Cardiac septum (tissue), 1 donor: ENCODE measurements at places on chromosomes 12 and 14. TPM values are rescaled to one million over a fixed set of nuclear protein-coding genes. Genes with fewer than 3 reads are reported as not detected.

PTGDR gene
- total RNA-seq: 0.51 TPM

CPM gene
- 3.2 TPM for total RNA-seq

DNA sequence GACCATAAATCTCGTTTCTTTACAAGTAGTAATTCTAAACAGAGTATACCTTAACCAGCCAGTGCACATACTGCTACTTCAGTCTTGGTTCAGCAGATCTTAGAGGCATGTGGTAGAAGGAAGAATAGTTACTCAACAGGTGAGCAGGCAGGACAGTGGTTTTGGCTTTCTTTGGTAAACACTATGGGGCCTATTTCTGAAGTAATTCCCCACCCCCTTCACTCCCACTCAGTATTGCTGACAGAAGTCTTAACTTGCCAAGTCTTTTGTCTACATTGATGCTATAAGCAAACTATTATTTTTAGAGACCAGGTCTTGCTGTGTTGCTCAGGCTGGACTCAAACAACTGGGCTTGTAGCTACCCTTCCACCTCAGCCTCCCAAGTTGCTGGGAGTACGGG is 68.5 kb downstream of the FBXO34 start:
- DNase-seq: no peak

DNA sequence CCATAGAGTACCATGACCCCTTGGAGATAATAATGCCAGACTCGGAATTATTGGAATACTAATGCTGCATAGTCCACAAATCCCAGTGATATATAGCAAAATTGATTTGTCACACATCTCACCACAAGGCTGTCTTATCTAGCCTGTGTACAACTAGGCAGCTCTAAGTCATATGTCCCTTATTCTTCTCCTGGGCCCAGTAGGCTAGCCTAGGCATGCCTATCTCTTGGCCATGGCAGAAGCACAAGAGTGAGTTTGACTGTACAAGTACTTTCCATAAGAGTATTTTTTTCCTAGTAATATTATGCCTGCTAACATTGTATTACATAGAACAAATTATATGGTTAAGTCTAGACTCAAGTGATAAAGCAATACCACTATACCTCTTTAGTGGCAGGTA is 1122.1 kb upstream of the SEL1L start:
- DNase-seq: no peak

DNA sequence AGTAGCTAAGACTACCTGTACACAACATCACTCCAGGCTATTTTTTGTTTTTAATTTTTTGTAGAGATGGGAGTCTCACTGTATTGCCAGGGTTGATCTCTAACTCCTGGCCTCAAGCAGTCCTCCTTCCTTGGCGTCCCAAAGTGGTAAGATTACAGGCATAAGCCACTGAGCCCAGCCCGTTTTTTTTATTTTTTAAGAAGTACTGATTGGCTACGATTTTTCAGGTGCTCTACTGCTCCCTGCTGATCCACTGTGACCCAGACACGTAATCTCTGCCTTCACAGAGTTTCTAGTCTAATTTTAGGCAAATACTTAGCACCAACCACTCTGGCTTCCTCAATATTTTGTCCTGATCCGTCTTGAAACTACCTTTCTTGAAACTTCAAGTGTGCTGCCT is 4.3 kb upstream of the STRN3 start:
- no peak for DNase-seq

ITGA5 gene
- total RNA-seq: 48.2 TPM

- DNase-seq: no peak
Observed at GRCh38 chr14:61939776-61940175, 177.6 kb downstream of the SNAPC1 start.

DNA sequence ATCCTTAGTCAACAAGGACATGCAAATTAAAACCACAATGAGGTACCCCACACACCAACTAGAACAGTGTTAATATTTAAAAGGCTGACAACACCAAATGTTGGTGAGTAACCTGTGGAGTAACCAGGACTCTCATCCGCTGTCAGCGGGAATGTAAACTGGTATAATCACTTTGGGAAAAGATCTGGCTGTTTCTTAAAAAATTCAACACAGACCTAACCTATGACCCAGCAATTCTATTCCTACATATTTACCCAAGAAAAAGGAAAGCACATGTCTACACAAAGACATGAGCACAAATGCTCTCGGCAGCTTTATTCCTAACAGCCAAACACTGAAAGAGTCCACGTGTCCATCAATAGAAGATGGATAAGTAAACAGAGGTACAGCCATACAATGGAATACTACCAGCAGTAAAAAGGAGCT is 26.6 kb downstream of the NRDE2 start:
- no peak for DNase-seq

DNA sequence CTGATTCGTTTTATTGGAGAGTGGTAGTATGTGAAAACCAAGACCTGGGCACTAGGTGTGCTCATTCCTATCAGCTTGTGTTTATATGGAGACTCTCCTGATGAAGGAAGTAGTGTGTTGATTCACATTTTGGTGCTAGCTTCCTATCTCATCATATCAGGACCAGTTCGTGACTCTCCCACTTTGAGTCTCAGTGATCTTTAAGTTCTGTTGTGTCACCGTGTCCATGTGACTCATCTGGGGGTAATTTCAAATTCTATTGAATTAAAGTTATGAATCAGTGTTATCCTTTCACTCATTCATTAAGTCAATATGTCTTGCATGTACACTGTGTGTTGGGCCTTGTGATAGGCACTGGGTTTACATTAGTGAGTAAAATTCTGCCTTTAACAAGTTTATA is 180.2 kb downstream of the CACNA1C start:
- no peak for DNase-seq

KRT74 gene
- total RNA-seq: not detected

DNA sequence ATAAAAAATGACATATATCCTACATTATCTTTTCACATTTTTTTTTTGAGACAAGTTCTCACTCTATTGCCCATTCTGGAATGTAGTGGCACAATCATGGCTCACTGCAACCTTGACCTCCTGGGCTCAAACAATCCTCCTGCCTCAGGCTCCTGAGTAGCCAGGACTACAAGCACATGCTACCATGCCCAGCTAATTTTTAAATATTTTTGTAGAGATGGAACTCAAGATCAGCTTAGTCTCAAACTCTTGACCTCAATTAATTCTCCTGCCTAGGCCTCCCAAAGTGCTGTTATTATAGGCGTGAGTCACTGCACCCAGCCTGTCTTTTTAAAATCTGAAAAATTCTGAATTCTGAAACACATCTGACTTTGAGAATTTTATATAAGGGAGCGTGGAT is 241.9 kb upstream of the DCN start:
- no peak for DNase-seq
